ENCODE measurements at places on chromosomes 6 and 20.

DNA sequence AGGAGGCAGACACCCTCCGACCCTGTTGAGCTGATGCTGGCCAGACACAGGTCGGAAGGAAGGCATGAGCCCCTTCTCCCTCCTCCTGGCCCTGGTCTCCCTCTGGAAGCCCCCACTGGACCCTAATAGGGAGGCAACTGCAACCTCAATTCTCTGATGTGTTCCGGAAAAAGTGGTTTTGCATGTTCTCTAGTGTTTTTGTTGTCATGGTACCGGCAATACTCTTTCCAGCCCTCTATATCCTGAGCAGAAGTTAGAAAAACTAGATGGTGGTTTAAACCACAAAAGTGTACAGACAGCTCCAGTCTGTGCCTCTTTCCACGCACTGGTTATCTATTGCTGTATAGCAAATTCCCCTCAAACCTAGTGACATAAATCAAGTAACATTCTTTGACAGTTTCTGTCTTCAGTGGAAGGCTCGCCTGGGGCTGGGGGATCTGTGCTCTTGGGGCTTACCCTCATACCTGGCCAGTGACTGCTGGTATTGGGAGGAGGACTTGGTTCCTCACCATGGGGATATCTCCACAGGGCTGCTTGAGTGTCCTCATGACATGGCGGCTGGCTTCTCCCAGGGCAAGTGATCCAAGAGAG lies 37.0 kb downstream of the SYTL3 start:
- no peak for DNase-seq

GRCh38 chr6:6085928-6086668 lies 79.4 kb upstream of the NRN1 start:
- DNase-seq, result no peak

DNA sequence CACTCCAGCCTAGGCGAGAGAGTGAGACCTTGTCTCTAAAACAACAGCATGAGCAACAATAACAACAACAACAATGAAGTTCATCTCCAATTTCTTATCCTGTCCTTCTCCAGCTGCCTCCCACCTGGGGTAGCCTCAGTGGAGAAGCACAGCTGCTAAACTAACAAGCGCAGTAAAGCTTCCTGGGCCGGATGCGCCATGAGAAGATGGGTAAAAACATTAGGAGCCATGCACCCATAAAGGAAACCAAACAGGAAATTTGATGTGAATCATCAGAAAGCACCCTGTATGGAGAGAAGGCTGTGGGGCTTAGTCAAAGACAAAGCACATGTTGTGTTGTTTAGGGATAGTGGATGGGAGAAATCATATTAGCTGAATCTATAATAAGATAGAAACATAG lies 61.1 kb upstream of the CCN6 start:
- no peak for DNase-seq

DNA sequence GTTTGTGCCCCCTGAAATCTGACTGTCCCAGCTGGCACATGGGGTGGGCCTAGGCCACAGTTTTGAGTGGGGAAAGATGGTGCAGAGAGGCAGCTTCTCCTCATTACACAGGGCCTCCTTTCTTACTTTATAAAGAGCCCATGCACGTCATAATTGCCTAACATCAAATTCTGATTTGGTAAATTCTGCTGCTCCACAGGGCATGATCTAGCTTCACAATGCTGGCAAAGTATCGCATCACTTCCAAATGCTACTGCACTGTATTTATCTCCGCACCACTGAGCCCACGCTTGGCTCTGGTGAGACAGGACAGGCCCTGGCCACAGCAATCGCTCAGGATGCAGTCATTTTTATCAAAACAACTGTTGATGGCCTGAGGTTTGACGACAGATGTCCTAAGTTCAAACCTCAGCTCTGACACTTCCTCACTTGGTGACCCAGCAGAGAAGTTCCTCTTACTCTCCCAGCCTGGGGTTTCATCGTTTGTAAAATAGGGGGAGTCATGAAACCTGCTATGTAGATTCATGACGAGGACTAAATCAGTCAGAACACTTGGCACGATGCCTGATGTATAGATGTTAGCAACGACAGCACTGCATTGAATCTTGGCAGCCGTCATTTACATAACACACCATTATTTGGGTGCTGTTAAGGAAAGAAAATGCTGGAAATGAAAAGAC lies 187.9 kb downstream of the TTLL2 start:
- no peak for DNase-seq

GRCh38 chr6:121579478-121579877 lies 144.0 kb downstream of the GJA1 start:
- no peak for DNase-seq

DNA sequence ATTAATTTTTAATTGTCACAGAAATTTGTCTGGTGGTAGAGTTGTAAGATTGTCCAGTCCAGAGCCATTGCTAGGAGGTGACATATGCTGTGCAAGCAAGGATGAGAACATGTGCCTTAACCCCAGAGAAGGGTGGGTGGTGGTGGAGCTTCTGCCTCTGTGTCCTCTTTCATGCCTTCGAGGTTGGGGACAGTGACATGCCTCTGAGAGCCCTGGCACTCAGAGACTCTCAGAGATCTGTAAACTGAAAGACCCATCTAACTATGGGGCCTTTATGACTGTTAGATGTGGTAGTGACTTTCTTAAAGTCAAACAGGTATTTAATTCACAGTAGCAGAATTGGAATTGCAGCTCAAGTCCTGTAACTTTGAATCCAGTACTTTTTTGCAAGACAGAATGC lies 132.4 kb downstream of the JARID2 start:
- DNase-seq, result no peak

- DNase-seq, result peak; percentile 19
These were observed 120.5 kb upstream of the CHD6 start for GRCh38 chr20:41738604-41739206.

DNA sequence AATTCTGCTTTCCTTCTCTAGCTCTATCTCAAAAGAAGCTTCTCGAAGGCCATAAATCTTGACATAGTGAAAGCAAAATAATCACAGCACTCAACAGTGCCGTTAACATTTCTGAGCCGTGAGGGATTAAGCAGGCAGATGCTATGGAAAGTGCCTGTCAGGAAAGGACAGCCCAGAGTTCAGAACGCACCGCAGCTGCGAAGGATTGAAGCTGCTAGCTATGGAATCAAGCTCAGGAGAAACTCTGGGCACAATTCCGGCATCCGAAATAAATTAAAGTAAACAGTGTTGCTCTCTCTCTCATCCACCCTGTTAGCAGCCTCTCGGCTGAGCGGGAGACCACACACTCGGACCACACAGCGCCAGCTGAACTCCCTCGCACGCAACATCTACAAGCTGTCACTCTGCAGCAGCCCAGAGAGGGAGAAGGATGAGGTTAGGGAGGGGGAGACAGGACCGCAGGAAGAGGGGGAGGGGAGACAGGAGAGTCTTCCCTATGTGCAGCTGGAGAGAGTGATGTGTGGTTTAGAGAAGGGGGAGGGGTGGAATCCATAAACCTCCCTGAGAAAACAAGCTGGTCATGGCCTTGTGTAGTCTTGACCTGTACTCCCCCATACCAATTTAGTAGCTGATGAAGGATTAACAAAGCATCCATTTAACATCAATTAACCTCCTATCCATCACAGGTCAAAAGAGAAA lies 9.0 kb downstream of the EXOC2 start:
- no peak for DNase-seq

GRCh38 chr20:54122189-54122588 lies 51.6 kb downstream of the CYP24A1 start:
- no peak for DNase-seq

DNA sequence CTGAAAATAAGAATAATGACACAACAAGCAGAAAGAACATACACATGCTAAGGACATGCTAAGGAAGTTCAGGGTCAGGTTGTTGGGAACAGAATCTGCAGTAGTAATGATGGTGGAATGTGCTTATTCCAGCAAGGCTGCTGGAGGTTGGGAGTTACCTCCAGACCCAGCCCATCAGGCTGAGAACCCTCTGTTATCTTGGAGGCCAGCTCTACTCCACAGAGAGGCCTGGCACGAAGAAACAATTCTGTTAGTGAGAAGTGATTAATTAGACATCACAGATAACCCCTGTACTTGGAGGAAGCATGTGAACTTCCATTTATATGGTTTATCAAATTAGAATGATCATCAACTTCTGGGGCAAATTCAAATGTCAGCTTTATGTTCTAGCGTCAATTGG lies 22.1 kb upstream of the ARHGAP18 start:
- DNase-seq, result no peak

- no peak for DNase-seq
These were observed 4.3 kb downstream of the MMP24OS start for GRCh38 chr20:35273449-35274171.

- DNase-seq, result no peak
These were observed 326.9 kb downstream of the CD83 start for GRCh38 chr6:14444295-14444972.

DNA sequence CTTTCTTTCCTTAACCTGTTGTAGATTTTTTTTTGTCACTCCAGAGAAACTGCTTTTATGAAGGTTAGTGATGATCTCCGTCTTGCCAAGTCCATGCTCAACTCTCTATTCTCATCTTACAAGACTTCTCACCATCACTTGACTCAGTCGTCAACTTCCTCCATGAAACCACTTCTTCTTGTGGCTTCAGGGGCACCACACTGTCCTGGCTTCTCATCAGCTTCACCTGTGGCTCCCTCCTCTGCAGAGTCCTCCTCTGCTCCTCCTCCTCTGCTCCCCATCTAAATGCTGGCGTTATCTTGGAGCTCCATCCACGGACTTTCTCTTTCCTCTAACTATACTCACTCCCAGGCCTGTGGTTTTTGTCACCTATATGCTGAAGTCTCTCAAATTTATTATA lies 187.5 kb downstream of the BACH2 start:
- DNase-seq, result no peak

DNA sequence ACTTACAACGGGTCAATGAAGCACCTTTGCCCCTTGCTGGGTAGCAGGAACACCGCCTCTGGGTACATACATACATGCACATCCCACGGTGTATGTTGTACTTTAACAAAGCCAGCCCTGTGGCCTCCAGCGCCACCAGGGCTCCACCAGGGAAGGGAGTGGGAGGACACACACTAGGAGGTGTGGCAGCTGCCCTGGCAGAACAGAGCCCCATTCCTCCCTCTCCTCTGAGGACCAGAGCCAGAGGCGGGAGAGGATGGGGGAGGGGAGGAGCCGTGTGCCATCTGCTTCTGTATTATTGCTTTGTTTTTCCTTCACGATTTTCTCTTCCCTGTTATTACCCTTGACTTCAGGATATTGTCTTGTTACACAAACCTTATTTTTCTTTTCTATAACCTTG lies 105.8 kb upstream of the TRAF3IP2 start:
- DNase-seq, result no peak

- DNase-seq, result no peak
These were observed 137.6 kb downstream of the ZDHHC14 start for GRCh38 chr6:157518397-157519250.

DNA sequence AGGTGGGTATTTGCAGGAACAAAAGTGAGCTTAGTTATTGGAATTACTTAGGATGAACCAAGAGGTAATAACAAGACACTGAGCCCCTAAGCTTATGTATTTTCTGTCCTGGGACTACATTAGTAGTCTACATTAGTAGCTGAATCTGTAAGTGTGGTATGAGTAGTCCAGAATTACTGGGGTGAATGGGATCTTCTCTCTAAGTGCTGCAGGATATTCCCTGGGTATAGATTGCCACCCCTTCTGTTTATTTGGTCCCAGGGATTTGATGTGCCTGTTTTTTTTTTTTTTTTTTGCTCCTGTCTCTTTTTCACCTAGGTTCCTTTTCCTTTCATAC lies 5.9 kb downstream of the CD2AP start:
- DNase-seq, result no peak

GRCh38 chr20:9235518-9235917 lies 166.6 kb downstream of the PLCB4 start:
- no peak for DNase-seq

GRCh38 chr20:1381753-1382591 lies 10.9 kb downstream of the FKBP1A start:
- DNase-seq, result no peak
